ENCODE measurements at places on chromosomes 11 and 22.

GRCh38 chr22:46788441-46789172 is 26.2 kb downstream of the TBC1D22A start:
- no peak for DNase-seq

DNA sequence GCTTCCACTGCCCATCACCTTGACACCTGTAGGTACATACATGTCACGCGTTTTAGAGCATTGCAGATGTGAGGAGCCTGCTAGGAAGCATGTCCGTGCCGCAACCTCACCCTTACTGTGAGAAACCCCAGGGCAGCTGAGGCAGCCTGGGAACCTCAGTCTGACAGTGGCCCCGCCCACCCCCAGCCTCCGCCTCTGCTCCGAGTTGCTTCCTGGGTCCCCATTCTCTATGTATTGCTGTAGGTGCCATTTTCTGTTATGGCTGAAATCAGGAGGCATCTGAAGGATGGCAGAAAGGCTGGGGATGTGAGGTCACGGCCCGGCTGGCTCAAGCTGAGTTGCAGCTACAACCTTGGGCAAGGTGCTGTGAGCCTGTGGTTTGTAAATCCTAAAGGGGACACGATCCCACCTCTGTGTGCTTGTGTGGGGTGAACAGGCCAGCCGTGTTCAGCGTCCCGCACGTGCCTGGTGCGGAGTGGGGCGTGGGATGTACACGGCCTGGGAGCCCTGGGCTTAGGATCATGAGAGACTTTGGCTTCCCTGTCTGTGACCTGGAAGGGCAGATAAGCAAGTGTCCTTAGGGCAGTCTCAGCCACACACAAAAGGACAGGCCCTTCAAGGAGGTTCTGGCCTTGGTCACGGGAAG is 102.7 kb downstream of the PHF21B start:
- DNase-seq: no peak

- DNase-seq: no peak
Observed at GRCh38 chr11:82757660-82758357, 24.1 kb upstream of the FAM181B start.

DNA sequence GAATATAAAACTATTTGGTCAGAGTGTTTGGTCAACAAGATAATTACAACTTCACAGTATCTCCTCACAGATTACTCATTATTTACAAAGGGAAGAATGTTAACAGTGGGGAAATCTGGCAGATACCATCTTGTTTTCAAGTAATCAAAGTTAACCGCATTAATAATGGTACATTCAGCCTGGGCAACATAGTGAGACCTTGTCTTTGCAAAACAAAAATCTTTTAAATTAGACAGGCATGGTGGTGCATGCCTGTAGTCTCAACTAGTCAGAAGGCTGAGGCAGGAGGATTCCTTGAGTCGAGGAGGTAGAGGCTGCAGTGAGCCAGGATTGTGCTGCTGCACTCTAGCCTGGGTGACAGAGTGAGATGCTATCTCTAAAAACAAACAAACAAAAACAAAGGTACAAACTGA is 78.5 kb downstream of the ACER3 start:
- no peak for DNase-seq

GRCh38 chr11:15471048-15471894 is 356.5 kb downstream of the INSC start:
- DNase-seq: no peak

- DNase-seq: no peak
Observed at GRCh38 chr22:25002241-25002985, 49.9 kb downstream of the KIAA1671 start.

DNA sequence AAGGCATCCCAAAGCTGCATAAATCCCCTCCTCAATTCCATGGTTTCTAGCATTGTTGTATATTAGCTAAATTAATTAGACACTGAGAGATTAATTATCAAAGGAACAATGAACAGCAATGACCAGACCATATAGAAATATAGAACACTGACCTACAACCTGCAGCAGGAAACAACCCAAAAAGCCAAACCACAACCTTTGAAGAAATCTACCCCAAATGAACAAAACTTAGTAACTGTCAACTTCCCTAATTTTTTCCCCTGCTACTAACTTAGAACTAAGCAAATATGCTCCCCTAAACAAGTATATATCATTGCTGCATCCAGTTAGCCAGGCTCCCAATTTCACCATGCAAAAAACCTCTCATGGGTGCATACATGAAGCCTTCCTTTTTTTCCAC is 268.0 kb upstream of the ANO3 start:
- no peak for DNase-seq

- DNase-seq: no peak
Observed at GRCh38 chr11:66115638-66116301, 45.7 kb downstream of the PACS1 start.

- no peak for DNase-seq
Observed at GRCh38 chr11:132636523-132636922, 895.8 kb downstream of the OPCML start.

GRCh38 chr11:102064316-102064715 is 17.1 kb downstream of the CFAP300 start:
- no peak for DNase-seq

DNA sequence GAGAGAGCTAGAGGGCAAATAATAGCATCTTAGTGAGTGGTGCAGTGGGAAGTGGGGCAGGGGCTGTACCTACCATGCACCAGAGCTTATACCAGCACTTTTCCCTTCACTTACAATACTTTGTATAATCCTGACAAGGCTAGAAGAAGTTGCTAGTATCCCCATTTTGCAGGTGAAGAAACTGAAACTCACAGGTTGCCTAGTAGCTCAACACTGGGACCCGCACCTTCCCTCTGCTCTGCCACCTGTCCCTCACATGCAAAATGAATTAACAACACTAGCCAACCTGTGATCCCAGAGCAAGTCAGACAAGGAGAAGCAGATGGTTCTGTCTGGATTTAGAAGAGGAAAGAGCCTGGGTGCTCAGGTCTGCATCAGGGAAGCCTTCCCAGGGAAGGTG is 510.4 kb downstream of the BUD13 start:
- DNase-seq: no peak

DNA sequence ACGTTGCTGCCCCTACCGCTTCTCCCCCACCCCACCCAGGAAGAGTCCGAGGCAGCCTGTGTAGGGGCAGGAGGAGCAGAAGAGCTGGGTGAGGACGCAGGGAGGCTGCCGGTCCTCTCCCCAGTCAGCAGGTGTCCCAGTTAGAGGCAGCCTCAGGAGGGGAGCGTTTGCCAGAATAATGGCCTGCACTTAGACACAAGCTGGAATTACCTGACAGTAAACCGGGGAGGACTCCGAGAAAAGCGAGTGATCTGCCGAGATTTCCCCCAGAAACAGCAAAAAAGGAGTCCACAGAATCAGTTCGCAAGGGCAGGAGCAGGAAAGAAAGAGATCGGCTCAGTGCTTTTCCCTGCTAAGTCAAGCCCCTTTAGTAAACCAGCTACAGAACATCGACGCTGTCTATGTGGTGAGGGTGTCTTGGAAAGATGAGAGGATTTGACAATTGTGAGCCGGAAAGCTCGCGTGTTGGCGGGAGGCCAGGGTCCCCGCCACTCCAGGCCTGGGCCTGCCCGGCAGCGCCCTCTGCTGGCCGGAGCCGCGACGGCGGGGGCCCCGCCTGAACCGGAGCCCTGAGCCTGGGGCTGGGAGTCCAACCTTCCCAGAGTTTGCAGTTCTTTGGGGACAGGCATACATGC is 17.7 kb upstream of the THRSP start:
- DNase-seq: peak; percentile 60

GRCh38 chr11:70170596-70171210 is 32.4 kb upstream of the FADD start:
- no peak for DNase-seq

- DNase-seq: no peak
Observed at GRCh38 chr22:30564045-30564760, 10.3 kb downstream of the GAL3ST1 start.

DNA sequence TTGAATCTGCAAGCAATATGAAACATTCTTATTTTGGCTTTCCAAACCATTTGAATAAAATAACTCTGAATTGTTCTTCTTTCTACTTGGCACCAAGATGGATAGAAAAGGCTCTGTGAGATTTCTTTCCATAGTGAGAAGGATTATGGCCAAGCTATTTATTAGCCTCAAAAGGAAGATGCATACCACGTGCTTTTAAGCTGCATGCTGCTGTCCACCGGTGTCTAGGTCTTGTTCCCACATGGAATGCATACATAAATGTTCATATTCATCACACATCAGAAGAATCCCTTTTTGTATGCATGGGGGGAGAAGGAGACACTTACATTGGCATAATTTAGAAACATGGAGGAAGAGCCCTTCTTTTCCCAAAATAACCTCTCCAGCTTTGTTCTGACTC is 273.4 kb downstream of the FAM76B start:
- DNase-seq: no peak

DNA sequence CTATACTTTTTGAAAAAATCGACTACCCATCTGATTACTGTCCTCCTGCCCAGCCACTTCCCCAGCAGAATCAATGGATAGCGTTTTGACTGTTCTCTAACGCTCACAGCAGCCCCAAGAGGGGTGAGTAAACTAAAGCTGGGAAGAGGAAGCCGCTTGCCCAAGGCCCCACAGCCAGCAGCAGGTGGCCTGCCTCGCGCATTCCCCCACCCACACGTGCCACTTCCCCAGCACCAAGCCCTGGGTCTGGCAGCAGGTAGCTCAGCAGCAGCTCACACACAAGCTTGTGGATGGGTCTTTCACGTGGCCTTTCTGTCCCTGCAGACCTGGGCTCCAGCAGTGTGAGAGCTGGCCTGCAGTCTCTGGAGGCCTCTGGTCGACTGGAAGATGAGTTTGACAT is 34.3 kb downstream of the TOM1 start:
- peak; percentile 39 for DNase-seq

- DNase-seq: no peak
Observed at GRCh38 chr22:29524442-29525191, 28.9 kb downstream of the THOC5 start.

GRCh38 chr11:14414470-14415461 is 55.8 kb upstream of the RRAS2 start:
- peak; percentile 72 for DNase-seq

- peak; percentile 10 for DNase-seq
Observed at GRCh38 chr11:123479048-123479837, 49.2 kb downstream of the GRAMD1B start.

GRCh38 chr11:121967131-121967704 is 148.8 kb downstream of the BLID start:
- no peak for DNase-seq

DNA sequence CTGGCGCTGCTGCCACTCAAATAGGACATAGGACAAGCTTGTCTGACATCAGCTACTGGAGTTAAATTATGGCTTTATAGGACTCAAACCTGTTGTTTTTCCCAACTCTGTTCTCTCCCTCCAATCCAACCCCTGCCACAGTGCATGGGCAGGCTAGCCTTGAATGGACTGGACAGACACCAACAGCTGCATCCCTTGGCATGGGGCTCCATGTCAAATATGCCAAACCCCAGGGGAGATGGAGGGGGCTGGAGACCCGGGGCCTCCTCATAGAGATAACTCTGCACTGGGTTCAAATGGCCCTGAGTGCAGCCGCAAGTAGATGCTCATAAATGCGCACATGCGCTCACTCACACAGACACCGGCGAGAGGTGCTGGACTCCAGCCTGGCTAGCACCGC is 28.9 kb downstream of the CD5 start:
- DNase-seq: no peak

GRCh38 chr22:16954060-16954403 is 54.0 kb downstream of the GAB4 start:
- DNase-seq: no peak

- no peak for DNase-seq
Observed at GRCh38 chr22:39120983-39121382, 23.9 kb downstream of the APOBEC3H start.

DNA sequence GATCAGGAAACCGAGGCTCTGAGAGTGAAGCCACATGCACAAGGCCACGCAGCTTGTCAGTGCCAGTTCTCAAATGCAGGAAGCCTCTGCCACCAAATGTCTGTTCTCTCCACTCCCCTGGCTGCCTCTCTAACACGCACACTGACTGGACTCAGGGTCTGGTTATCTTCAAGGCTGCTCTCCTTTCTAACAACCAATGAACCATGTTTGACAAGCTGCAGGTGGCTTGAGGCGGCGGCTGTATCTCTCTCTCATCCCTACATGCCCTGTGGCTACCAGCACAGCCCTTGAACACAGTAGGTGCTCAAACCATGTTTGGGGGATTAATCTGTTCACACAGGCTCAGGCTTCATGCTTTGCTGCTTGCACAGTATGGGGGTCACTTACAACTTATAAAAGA is 23.7 kb downstream of the MFNG start:
- DNase-seq: no peak

GRCh38 chr11:16572945-16573344 is 165.5 kb upstream of the C11orf58 start:
- no peak for DNase-seq

DNA sequence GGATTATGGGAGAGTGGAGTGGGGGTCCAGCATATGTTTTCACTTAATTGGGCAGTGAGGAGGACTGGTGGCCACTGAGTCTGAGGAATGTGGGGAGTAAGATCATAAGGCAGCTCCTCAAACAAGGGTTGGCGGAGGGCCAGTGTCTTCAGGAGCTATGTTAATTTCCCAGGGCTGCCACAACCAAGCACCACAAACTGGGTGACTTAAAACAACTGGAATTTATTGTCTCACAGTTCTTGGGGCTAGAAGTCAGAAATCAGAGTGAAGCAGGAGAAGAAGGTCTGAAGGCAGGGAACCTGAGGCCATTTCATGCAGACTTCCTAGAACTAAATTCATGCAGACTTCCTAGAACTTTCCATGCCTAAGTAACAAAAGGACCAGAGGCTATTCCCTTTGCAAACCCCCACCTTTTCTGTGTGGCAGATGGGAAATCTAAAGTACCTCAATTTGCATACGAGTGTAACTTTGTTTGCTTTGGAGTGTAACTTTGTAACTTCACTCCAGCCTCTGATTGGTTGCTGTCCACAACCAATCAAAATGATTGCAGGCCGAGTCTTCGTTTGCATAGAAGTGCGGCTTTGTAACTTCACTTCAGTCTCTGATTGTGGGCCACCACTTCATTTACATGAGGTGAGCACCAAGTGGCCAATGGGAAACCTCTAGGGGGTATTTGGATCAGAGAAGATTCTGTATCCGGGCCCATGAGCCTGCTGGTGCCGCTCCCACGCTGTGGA is 50.5 kb upstream of the ZBED5 start:
- DNase-seq: no peak

GRCh38 chr11:34552270-34552669 is 38.7 kb upstream of the ELF5 start:
- DNase-seq: no peak

GRCh38 chr11:69398529-69399492 is 82.7 kb upstream of the LINC01488 start:
- no peak for DNase-seq

GRCh38 chr22:37643225-37643847 is 3.9 kb downstream of the SH3BP1 start:
- DNase-seq: peak; percentile 71

GRCh38 chr11:92852946-92853345 is 116.5 kb upstream of the MTNR1B start:
- no peak for DNase-seq

GRCh38 chr11:92475316-92475715 is 250.7 kb downstream of the FAT3 start:
- DNase-seq: no peak

Data from stimulated activated CD8-positive, alpha-beta memory T cell treated with anti-CD3 and anti-CD28 coated beads, Interleukin-15, amount 100 ng/mL, for 48 hours (primary cell).